ENCODE measurements at places on chromosomes 2 and 18.

- DNase-seq = no peak
These were observed 180.0 kb upstream of the MMADHC start for GRCh38 chr2:149767516-149767974.

GRCh38 chr2:222944552-222944951 is 83.7 kb downstream of the ACSL3 start:
- DNase-seq = no peak

DNA sequence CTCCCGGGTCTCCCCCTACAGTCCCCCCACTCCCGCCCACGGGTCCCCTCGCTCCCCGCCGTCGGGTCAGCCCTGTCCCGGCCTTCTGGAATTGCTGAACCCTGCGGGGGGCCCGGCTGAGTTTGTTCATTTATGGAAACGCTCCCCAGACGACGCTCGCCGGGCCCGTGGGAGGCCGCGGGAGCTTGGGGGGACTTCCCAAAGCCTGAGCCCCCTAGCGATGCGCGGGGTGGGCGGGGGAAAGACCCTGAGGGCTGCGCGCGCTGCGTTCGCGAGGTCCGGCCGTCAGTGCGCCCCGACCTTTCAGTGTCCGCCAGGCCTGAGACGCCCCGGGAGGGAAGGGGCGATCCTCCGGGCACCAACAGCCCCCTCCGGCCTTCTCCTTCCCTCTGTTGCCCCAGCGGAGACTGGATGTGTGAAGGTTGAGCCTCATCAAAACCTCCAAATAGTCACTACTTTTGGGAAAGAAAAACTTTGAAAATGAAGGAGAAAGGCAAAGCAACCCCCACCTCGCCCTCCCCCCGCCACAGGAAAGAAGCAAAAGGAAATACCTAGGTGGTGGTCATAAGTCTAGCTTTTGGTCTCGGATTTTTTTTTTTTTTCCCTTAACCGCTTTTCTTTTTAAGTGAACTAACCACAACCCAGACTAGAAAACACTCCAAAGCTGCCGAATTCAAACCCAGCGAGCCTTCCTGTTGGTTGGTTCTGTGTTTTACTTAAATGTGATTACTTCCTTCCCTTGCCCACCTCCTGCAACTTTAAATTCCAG is 509 bp upstream of the CYS1 start:
- no peak for DNase-seq

- no peak for DNase-seq
These were observed 42.9 kb downstream of the FECH start for GRCh38 chr18:57543560-57543959.

- DNase-seq = no peak
These were observed 49.5 kb upstream of the RAB12 start for GRCh38 chr18:8559612-8560186.

DNA sequence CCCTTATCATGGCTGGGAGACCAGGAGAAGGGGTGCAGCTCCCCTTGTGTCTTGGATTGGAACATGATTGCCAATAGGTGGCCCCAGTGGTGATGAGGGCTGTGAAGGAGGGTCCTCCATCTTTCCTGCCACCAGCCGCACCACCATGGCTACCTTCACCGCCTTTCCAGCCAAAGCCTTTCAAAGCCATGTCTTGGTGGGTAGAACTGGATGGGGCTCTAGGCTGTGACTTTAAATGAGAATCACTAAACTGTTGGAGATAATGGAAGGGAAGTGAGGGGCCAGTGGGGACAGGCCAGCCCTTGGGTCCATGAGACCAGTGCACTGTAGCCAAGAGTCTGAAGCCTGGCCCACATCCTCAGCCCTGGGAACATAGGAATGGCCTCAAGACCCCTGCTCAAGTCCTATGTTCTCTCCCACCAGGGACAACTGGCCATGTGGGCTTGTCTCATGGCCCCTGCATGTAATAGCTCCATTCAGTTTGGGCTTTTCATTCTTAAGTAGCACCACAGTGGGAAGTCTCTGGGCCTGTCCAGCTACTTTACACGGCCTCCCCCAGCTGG is 345.7 kb downstream of the DYSF start:
- no peak for DNase-seq

DNA sequence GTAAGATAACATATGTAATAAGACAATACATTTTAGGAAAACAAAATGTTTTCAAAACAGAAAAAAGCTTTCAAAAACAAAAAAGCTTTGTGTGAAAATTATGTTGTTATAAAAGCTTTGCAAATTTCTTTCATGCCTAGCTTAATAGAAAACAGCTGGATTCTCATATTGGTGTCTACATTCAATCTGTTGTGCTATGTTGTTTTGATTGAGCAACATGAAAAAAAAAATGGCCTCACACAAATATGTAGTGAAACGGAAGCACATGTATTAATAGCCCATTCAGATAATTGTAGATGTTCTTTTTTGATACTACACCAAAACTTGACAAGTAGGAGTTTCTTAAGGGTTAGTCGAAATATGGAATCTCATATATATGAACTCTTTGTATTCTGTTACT is 197.5 kb downstream of the ZEB2 start:
- DNase-seq = no peak

GRCh38 chr2:237935740-237936452 is 30.9 kb upstream of the UBE2F start:
- DNase-seq = no peak

DNA sequence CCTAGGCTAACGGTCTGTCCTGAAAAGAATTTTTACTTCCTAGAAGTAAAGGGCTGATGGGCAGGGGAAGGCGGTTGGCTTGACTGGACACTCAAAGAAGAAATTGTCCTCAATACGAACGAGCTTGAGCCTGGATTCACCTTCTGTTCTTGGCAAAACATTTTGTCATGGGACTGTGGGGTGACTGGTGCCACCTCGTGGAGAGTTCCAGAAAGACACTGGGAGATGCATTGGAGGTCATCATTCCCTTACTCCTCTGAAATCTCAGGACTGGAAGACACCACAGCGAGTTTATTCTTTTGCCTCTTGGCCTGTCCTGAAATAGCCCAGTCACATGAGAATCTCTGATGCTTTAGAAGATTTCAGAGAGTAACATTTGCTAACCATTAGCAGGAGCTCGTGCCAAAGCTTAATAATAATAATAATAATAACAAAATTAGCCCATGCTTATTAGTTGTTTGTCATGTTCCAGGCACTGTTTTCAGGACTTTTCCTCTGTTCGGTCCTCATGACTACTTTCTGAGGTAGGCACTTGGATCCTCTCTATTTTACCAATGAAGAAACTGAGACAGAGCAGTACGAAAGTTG is 44.5 kb downstream of the TMEM182 start:
- peak; percentile 64 for DNase-seq

GRCh38 chr2:9819551-9819950 is 23.7 kb upstream of the TAF1B start:
- DNase-seq = no peak

DNA sequence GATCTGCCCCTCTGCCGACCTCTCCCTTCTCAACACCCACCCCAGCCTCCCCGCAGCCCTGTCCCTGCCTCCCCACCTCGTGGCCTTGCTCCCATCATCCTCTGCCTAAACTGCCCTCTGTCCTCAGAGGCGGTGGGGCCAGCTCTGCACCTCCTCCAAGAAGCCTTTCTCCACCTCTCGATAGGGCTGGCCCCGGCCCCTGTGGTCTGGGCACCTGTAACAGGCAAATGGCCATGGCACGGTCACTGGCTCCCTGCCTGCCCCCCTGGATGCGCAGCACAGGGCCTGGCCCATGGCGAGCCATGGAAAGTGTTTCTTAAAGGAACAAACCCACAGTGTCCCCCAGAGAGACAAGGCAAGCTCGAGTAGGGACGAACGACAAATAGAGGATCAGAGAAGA is 42.0 kb downstream of the MYO7B start:
- no peak for DNase-seq

DNA sequence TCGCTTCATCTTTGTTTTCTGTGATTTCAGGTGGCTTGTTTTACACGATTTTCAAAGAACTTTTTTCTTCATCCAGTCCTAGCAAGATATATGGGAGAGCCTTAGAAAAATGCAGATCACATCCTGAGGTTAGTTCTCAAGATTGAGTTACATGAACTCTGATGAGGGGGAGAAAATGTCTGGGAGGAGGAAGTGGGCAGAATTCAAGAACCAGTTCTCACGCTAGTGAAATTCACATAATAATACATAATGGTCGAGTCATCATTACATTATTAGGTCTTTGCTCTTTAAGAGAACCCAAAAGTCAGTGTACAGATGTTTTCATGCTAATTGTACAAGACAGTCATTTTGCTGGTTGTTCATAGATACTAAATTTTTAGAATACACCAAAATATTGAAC is 7.0 kb downstream of the TIMM21 start:
- no peak for DNase-seq

DNA sequence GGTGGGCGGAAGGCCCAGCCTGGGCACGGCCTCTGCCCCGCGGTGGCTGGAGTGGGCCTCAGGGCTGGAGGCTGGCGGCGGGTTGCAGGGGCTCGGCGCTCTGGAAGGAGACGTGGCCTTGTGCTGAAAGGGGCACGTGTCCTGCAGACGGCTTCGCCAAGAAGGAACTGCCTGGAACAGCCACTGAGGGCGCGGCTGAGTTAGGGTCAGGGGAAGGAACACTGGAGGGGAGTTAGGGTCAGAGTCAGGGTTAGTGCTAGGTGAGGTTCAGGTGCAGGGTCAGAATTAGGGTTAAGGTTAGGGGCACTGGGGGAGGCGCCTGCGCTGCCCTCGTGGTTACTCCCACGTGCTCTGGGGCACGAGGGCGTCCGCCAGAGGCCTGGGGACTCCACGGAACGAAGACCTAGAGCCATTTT is 933 bp upstream of the ADNP2 start:
- no peak for DNase-seq

DNA sequence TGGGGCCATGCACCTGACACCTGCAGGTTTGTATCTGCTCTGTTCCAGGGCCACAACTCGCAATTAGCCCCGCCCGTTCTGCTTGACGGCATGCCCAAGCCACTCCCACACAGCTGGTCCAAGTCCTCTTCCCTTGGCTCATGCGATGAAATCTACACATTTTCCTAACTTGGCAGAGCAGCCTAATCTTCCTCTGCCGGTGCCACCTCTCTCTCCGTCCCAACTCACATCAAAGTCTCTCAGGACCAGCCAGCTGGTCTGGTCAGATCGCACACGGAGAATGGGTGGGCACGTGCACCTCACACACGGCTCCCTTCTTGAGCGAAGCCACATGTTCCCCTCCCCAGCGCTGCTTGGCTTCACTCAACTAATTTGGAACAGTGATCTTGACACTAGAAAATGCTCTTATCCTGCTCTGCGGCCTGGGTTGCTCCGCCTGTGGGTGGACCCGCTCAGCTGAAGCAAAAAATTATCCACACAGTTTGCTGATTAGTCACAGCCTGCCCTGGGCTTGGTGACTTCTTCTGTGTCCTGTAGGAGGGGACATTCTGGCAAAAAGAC is 176.7 kb downstream of the NRP2 start:
- DNase-seq = peak; percentile 97

- DNase-seq = no peak
These were observed 51.1 kb upstream of the TNP1 start for GRCh38 chr2:216911008-216911407.

- no peak for DNase-seq
These were observed 224.4 kb downstream of the ZNF385B start for GRCh38 chr2:179636995-179637394.

DNA sequence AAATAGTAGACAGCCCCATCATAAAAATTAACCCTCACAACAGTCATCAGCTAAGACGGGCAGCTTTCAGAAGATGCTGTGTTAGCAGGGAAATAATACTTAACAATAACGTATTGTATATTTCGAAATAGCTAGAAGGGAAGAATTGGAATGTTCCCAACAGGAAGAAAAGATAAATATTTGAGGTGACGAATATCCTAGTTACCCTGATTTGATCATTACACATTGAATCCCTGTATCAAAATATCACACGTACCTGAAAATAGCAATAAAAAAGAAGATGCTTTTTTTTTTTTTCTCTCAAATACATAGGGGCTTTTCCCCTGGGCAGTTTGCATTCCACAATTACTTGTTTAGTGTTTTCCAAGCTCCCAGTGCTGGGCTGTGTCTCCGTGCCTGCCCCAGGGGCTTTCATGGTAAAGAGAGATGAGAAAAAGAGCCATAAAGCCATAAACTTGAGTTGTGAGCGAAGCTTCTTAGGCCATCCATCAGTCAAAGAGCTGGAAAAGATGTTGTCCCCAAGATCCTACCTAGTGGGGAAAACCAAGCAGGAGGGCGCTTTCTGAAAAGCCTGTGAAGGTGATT is 183.0 kb upstream of the REV1 start:
- no peak for DNase-seq

DNA sequence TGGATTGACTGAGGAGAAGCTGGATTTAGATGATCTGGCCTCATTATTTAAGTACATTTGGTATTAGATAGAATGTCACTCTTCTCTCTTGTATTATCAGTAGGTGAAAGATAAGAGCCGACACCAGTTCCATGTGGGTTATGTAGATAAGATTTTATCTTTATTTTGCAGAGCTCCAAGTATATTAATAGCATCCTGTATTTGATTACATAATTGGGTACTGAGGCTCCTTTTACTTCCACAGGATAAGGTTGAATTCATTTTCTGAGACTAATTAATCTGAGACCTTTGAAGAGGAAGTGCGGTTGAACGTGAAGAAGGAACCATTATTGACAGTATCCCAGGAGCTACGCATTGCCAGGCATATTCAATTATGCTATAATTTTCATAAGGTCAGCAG is 32.8 kb upstream of the CD226 start:
- DNase-seq = no peak
